ENCODE measurements at places on chromosomes 16 and 17.

DNA sequence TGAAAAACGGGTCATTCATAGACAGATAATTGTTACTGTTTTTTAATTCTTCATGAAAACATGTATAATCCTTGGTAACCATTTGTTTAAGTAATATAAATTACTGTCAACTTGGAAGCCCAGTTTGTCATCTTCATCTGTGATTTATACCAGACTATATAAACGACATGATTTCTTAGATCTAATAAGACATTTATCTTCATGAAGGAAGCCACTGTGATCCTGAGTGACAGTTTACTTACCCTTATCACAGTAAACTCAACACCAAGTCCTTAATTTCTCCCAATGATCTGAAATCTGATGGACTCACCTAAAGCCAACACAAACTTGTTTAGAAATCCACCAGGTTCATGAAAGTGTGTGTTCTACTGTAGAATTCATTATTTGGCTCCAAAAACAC is 91.3 kb downstream of the SKAP1 start:
- no peak for DNase-seq

GRCh38 chr17:63698886-63699637 is 863 bp downstream of the LIMD2 start:
- DNase-seq, result peak; percentile 90

GRCh38 chr16:81497690-81498089 is 53.1 kb downstream of the CMIP start:
- peak; percentile 58 for DNase-seq

DNA sequence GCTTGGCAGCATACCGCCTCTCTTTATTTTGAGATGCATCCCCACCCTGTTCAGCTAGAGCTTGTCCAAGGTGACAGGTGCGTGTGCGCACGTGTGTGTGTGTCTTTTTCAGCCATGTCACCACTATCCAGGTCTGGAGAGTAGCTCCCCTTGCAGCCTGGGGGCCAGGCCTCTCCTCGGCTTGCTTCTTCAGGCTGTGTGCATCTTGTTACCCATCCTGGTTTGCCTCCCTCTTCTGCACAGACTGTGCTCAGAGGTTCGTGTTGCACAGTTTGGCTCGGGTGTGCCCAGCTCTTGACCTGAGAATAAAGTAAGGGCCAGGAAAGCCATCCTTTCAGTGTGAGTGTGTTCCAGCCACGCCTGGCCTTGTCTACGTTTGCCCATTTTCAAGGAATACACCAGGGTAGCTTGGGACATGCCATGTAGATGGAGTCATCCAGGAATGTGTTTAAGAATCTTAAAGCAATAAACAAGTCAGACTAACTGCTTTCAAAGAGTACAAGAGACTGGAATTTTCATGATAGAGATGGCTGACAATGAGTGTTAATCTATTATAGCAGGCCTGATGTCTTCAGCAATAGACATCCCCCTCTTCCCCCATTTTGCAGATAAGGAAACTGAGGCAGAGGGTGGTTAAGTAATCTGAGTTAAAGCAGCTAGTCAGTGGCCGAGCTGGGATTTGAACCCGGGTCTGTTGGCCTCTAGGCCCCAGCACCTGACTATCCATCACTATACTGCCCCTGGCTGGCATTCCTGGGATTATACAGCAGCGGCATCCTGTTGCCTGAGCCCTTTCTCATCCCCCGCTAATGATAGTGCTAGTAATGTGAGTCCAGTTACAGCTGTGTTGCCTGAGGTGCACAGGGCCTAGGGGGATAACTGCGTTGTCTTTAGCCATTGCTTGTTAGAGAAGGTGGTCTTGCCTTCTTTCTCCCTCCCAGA is 77.9 kb downstream of the KSR1 start:
- no peak for DNase-seq

Measured in GM13977 (cell line).